ENCODE measurements at places on chromosomes 12 and 14. TPM values are rescaled to one million over a fixed set of nuclear protein-coding genes. Genes with fewer than 3 reads are reported as not detected.

Gene RNU4-1
- under 0.01 TPM for total RNA-seq

Gene MUCL1
- not detected for total RNA-seq

Gene LRCOL1
- 0.54 TPM for total RNA-seq

- no peak for DNase-seq
These were observed 88.3 kb downstream of the IRF2BPL start for GRCh38 chr14:76940021-76940760.

- no peak for DNase-seq
These were observed at the start of gene PKP2 for GRCh38 chr12:32896432-32897280. Gene PKP2 (minus strand): TSS chr12:32896777. CDS start chr12:32896731, 46 bp downstream.

DNA sequence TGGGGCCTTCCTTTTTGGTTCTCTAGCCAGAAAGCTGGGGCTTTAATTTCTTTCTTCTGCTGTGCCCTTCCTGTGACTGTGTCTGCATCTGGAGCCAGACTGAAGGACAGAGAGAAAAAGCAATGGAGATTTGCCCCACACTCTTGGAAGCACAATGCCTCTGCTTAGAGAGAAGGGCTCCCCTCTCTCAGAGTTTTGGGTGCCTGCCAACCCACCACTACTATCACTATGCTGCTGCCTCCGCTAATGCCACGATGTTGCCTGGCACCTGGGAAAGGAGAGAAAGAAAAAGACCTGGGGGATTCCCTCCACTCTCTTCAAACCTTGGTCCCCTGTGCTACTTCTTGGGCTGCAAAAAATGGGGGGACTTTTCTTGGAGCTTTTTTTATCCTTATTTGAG is 52.6 kb downstream of the TMEM260 start:
- DNase-seq, result no peak

- peak; percentile 53 for DNase-seq
These were observed 259.1 kb downstream of the PCNX1 start for GRCh38 chr14:71166180-71166837.

DNA sequence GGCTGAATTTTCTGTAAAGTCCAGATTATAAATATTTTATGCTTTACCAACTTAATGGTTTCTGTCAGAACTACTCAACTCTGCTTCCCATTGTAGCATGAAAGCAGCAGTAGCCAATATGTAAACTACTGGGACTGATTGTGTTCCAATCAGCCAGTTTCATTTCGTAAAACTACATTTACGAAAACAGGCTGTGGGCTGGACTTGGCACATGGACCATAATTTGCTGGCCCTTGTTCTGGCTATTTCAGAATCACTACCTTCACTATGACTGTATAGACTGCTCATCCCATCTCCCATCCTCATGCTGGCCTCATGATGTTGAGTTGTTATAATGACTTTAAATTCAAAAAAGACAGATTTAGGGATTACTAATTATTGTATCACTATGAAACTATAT is 38.7 kb downstream of the FAR2 start:
- no peak for DNase-seq

DNA sequence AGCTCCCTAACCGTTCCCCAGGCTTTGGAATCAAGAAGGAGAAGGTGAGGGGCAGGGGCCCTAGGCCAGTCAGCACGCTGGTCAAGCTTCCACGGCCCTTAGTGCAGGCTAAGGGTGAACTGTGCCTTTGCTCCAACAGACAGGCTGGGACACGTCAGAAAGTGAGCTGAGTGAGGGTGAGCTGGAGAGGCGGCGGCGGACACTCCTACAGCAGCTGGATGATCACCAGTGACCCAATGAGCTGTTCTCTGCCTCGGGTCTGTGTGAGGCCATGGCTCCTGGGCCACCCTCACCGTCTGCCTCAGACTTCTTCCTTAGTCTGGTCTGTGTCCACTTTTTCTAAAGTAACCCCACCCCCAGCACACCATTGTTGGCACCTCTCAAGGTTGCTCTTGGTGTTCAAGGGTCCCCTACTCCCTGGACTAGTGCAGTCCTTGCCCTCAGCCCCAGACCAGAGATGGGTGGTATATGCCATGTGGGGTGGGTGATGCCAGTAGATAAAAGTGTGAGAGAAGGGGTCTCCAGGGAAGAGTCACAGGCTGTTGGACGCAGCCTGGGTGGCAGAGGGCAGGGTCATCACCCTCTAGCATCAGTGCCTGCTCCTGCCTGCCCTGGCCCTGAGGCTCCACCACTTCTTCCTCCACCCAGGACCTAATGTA is 20.7 kb downstream of the PRPF40B start:
- DNase-seq, result no peak

DNA sequence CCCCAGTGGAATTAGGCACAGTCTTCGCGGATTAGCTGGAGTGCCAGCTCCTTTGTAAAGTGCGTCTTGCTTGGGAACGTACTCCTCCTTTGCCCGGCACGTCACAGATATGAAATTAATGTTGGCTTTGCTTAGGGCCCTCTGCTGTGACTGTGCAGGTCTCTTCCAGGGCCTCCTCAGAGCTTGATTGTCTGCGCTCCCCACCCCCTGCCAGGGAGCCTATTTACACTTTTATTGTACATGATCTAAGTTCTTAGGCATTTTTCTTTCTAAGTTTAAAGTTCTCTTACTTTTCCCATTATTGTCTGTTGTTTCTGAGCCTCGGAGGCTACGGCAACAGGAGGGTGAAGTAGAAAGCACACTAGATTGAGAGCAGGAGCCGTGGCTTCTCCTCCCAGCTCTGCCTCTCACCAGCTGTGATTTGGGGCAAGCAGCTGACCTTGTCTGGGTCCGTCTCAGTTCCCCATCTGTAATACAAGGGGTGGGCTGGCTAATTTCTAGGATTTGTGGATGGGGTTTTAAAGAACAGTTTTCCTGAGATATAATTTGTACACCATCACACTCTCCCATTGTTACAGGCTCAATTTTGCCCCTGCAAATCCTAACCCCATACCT is 81.8 kb downstream of the TSPAN9 start:
- DNase-seq, result no peak

GRCh38 chr12:24414480-24414879 is 465.0 kb upstream of the SOX5 start:
- no peak for DNase-seq

DNA sequence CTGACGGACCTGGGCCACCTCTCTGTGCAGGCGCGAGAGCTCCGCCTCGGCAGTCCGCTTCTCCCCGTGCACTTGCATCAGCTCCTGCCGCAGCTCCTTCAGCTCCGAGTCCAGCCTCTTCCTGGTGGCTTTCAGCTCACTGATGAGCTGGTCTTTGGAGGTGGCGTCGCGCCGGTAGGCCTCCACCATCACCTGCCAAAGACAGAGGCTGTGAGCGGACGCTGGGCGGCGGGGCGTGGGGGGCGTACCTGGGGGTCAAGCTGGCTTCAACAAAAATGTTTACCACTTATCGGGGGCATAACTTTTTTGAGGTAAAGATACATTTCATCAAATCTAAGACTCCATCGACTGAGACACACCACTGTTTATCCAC is 27.5 kb upstream of the ANKLE2 start:
- no peak for DNase-seq

DNA sequence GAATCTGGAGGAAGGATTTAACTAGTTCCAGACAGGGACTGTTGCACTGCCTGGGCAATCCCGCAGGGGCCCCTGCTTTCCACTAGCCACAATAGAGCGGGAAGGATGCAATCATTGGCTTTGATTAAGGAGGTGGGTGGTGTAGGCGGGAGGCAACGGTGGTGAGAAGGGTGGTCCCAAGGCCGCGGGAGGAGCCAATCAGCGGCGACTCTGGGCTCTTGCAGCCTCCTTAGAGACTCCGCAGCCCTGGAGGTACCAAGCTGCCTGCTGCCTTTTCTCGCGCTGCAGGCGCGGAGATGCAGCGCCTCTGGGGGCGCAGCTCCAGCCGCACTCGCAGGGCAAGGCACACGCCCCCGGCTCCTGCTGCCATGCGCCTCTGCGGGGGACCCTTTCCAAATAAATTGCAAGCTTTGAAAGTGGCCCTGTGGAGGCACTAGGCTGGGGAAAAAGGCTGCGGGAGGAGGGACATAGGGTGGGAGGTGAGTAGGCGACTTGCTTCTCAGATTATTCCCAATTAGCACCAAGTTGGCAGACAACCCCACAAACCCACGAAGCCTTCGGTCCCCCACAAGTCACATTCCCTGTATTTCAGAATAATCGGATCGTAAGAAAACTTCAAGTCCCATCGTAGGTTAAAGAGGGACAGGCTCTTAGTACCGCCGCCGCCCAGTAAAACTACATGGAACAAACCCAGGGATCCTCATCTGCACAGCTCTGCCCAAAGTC is 858 bp upstream of the KCNA1 start:
- peak; percentile 60 for DNase-seq

DNA sequence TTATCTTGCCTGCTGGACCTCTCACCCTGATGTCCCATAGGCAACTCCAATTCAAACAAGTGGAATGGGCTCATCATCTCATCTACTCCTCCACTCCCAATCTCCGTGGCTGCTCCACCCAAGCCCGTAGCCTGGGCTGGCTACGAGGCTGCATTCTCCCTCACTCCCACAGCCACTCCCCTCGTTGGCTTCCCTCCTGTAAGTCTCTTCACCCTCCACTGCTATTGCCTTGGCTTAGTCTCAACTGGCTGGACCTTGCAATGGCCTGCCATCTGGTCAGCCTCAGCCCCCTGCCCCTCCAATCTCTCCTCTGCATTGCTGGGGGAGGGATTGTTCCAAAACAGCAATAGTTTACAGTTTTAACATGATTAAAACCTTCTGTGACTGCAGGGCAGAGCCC is 44.4 kb upstream of the PELI2 start:
- no peak for DNase-seq

GRCh38 chr12:130087222-130087621 is 75.0 kb upstream of the FZD10 start:
- DNase-seq, result no peak

Measured in hematopoietic multipotent progenitor cell (in vitro differentiated cells).